Germinal center (tissue), 1 donor: ENCODE measurements at places on chromosomes 3 and 15.

DNA sequence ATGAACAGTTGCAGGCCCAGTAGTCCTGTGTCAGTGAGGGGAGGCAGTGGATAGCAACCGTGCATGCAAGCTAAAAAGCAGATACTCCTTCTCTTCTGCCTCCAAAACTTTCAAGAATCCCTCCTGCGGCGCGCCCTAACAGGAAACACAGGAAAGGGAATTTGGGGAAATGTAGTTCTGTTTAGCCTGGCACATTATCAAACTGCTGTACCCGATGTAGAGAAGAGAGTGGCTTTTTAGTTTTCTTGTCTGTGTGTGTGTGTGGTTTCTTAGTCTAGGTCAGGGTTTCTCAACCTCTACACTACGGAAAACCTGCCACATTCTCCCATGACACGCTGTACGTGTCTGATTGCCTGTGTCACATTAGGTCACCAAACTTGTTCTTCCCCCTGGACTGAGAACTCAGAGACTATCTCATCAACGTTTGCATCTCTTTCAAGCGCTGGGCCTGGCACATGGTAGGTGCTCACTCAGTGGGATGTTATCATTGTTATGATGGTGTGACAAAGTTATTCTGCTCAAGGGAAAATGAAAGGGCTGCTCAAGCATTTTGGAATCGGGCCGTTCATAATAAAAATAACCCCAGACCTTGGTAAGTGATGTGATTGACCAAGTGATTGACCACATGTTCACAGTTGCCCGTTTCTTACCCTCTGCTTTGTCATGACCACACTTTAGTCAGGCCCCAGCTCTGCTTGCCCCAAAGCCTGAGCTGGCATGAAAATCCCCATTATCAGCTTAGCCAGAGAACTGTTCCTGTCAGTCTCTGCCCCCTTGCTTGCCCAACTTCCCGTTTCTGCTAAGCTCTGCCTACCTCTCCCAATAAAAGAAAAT, 33.2 kb downstream of the TM4SF4 start:
- DNase-seq: no peak

DNA sequence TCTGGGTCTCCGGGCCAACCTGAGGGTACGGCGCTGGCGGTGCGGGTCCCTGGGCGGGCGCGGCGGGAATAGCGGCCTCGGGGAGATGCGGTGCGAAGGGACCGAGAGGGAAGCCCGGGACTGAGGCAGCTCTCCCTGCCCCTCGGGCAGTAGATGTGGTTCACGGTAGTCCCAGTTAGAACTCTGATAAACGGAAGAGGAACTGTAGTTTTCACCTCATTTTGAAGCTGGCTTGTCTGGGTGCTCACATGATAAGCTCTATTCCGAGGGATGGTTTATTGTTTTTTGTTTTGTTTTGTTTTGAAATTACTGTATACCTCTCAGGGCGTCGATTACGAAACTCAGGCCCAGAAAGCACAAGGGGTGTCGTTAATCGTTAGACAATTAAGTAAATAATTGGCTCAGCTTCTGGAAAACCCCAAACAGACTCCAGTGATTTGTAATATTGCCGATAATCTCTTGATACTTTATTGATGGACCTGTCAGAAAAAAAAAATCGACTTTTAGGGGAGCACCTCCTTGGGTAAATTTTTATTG, 413 bp downstream of the NUSAP1 start:
- peak; percentile 66 for DNase-seq

GRCh38 chr15:37764733-37765191, 169.7 kb upstream of the TMCO5A start:
- peak; percentile 29 for DNase-seq

DNA sequence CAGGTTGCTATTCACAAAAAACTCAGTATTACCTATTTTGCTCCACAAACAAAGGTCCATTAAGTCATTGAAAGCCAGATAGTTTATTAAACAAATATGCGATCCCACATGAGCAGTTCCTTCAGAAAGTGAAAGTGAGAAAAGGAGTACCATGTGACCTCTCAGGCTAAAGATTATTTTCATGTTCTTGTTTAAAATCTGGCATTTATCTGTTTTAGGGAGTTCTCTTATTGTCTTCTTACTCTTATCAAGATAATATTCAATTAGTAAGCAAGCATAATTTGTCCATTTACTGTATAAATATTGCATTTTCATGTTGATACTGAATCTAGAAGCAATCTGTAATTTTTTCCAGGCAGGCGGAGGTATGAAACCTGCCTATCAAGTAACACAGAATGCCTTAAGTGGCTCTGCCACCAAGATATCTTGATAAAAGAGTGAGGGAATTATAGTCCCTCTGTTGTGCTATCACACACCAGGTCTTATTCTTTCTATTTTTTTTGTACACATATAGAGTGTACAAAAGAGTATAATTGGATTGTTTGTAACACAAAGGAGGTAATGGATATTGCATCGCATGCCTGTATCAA, 20.1 kb upstream of the PLSCR5 start:
- no peak for DNase-seq

- no peak for DNase-seq
These were observed 964.9 kb upstream of the NR2F2 start for GRCh38 chr15:95365511-95366107.

GRCh38 chr15:77027697-77028450, 32.9 kb downstream of the PSTPIP1 start:
- DNase-seq: no peak

DNA sequence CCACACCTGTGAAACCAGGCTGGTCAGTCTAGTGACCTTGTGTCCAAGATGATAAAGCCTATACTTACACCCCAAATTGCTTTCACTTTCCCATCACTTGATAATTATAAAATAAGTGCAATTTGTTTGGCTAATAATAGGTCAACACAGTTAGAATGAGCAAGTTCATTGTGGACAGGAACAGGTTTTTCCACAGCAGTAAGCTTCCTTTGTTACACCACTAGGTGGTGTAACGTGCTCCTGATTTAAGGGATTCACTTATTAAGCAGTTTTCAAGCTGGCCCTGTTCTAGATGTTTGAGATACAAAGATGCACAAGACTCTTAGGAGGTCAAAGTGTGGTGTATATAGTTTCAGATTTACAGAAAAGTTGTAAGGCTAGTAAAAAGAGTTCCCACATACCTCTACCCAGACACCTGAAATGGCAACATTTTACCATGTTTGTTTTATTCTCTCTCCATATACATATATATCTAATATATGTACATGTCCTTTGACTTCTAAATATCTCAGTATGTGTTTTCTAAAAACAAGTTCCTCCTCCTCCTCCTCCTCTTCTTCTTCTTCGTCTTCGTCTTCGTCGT, 6.8 kb upstream of the MFSD1 start:
- DNase-seq: peak; percentile 30

- DNase-seq: no peak
These were observed 45.3 kb downstream of the CAPN3 start for GRCh38 chr15:42404461-42405235.

DNA sequence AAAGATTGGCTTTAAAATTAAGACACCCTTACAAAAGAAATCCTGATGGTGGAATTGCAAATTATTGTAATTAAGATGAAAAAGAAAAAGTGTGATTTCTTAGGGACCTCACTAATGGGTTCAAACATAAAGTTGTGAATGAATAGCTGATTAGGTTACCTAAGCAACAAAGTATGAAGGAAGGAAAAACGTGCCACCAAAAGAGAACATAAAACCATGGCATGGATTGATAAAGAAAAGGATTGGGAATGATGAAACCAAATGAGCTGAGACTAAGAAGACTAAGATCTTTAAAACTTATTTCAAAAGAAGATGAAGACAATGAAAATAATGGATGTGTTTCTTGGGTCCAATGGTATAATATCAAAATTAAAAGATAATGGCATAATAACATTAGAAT, 32.2 kb upstream of the GUCA1C start:
- no peak for DNase-seq

DNA sequence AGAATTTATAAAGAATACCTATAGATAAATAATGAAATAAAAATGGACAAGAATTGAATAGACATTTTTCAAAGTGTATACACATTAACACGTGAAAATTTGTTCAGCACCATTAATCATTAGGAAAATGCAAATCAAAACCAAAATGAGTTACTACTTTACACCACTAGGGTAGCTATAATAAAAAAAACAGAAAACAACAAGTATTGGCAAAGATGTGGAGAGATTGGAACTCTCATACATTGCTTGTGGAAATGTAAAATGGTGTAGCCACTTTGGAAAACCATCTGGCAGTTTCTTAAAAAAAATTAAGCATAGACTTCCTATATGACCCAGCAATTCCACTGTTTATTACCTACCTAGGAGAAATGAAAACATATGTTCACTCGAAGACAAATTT, 172.8 kb upstream of the P2RY1 start:
- no peak for DNase-seq

DNA sequence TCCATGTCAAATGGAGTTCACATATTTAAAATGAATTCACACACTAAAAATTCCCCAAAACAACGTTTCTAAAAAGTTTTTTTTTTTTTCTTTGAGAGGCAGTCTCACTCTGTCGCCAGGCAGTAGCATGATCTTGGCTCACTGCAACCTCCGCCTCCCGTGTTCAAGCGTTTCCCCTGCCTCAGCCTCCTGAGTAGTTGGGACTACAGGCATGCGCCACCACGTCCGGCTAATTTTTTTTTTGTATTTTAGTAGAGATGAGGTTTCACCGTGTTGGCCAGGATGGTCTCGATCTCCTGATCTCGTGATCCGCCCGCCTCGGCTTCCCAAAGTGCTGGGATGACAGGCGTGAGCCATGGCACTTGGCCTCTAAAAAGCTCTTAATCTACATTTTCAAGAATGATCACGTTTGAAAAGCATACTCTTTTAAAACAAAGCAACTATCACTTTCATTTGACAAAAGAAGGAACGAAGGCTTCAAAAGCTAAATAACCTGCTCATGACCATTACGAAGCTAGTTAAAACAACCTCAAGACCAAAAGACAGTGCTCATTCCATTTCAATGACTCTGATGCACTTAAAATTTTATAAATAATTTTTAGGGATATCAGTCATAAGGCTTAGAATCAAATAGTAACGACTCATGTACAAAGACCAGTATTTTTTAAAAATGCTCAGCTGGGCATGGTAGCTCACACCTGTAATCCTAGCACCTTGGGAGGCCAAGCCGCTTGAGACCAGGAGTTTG, 5.5 kb downstream of the UBE3A start:
- DNase-seq: no peak

- DNase-seq: no peak
These were observed 80.1 kb downstream of the CCNL1 start for GRCh38 chr3:157079676-157080369.

DNA sequence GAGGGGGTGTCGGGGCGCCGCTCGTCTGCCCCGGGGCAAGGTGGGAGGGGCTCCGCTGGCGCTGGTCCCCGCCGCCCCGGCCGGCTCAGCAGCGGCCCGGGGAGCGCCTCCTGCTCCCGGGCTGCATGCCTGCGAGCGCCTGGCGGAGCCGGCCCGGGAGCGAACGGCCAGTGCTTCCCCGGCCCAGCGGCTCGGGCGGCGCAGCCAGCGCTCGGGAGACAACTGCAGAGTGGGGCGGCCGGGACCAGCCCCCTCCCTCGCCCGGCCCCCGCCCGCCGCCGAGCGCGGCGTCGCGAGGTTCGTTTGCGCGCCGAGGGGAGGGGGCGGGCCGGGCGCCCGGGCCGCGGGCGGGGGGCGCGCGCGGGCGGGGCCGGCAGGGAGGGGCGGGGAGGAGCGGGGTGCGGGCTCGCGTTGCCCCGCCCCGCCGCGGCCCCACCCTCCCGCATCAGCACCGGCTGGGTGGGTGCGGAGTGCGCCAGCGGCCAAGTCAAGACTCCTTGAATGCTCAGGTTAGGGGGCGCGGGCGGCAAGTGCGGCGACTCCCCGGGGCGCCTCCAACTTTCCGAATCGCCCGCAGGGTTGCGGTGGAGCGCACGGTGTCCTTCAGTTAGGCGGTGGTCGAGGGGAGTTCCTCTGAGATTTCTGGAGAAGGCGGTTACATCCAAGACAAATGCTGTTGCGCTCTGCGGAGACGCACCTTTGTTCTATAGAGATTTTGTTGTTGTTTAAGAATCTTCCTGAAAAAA, at the start of gene RGMA:
RGMA (minus strand) TSS at position 231 of the 746 bp plus-strand sequence. CDS start 279 bp downstream, outside the sequence.
- no peak for DNase-seq

DNA sequence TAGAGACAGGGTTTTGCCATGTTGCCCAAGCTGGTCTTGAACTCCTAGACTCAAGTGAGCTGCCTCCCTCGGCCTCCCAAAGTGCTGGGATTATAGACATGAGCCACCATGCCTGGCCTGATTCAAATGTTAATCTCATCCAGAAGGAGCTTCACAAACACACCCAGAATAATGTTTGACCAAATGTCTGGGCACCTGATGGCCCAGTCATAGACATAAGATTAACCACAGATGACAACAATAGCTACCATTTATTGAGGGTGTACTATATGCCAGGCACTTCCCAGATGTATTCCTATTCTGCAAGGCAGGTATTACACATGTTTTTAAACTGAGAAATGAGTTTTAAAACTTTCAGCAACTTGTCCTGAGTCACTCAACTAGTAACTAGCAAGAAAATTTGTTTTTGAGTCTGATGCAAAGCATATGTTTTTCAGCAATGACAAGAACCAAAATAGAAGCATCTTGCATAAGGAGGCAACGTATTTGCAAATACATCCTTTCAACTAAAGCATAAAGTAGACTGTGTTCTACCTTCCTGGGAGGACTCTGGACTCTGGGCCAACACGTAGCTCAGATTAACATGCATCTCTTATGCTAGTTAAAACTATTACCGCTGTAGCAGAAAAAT, 8.1 kb upstream of the SPG21 start:
- no peak for DNase-seq

DNA sequence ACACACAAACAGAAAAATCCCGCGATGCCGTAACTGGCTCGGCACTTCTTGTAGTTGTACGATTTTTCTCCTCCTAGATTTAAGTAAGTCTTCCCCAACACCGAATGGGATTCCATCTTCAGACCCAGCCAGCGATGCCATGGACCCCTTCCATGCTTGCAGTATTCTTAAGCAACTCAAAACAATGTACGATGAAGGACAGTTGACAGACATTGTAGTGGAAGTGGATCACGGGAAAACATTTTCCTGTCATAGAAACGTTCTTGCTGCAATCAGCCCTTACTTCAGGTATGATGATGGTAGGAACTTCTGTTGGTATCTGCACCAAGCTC, 763 bp downstream of the KBTBD8 start:
- no peak for DNase-seq

- no peak for DNase-seq
These were observed 80.9 kb downstream of the LRRC3B start for GRCh38 chr3:26703519-26703918.

GRCh38 chr3:190644035-190644434, 130.2 kb downstream of the IL1RAP start:
- DNase-seq: no peak

DNA sequence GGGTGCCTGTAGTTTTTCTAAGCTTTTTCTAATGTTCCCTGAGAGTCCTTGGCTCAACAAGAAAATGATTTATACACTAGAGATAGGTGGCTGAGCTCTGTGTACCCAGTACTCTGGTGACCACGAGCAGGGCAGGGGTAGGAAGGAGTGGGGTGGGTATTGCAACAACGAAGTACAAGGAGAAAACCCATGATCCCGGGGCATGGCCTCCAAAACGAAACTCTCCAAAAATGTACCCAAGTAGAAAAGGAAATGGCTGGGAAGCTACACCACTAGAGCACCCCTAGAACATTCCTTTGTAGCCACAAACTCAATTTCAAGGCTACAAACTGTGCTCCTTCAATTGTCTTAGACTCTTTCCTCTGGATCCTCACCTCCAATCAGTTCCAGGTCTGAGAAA, 138.9 kb downstream of the DUT start:
- DNase-seq: no peak
